ENCODE measurements at places on chromosomes 6 and 20.

- H3K36me3 ChIP-seq = no peaks in the 10 kb centered on the region
- DNase-seq = no peak
- H3K27me3 ChIP-seq = peaks cover 2% of the 10 kb centered on the region
- H3K27ac ChIP-seq = no peak overlapping the region
Observed at GRCh38 chr6:3343089-3343883, 84.5 kb downstream of the PSMG4 start.

DNA sequence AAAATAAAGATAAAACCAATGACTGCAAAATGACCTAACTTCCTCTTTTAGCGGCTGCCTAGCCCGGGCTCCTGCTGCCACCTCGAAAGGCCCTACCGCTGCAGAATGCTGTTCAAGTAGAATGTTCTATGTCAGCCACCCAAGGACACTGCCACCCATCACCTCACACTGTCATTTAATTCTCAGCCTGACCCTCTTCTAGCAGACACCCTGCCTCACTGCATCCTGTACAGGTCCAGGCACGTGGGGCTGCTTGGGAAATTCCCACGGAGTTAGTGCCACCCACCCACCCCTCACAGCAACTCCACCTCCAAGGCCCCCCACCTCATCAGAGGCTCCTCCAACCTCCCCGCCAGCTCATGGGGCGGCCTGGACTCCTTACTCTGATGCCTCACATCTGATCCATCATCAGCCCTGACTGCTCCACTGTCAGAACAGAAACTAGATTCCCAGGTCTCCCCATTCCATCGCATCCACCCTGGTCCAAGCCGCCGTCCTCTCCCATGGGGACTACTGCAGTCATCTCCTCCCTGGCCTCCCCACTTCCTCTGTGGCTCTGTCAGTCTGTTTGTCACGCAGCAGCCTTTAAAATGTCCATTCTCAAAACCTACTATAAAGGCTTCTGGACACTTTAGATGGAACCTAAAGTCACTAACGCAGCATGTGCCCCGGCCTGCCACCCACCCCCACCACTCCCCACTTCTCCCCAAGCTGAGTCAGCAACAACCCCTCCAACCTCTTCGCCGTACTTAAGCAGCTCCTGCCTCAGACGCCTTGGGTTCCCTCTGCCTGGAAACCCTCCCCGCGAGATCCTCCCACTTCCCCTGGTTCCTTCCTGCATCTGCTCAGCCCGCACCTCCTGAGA is 17.0 kb downstream of the NFATC2 start:
- no peak for DNase-seq
- peaks cover 57% of the 10 kb centered on the region for H3K4me1 ChIP-seq
- H3K36me3 ChIP-seq = peaks cover 28% of the 10 kb centered on the region
- peak overlapping the region; percentile 79 for H3K4me3 ChIP-seq
- no peaks in the 10 kb centered on the region for H3K27me3 ChIP-seq

DNA sequence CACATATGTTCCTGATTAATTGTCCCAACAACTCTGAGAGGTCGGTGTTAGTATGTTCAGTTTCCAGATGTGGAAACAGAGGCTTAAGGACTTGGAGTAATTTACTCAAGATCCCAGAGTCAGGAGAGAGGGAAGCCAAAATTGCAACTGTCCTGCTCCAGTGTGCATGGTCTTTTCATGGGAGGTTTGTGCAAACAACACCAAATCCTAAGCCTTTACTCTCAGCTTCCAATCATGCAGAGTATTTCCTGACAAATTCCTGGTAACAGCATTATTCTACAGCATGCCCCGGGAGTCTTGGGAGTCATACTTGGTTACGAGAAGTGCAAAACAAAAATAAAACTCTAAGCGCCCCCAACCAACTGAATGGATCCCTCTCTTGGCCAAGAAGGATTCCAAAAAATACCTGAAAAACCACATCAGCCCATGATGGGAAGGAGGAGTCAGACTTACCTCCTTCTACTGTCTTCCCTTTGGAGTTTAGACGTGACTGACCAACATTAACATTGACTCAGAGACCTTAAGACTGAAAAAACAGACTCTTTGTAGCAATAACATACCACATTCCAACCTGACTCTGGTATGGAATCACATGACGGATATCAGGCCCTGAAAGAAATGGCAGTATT is 30.8 kb upstream of the PPP1R3G start:
- H3K4me3 ChIP-seq = no peak overlapping the region
- H3K27me3 ChIP-seq = peaks cover 2% of the 10 kb centered on the region
- no peak for DNase-seq

DNA sequence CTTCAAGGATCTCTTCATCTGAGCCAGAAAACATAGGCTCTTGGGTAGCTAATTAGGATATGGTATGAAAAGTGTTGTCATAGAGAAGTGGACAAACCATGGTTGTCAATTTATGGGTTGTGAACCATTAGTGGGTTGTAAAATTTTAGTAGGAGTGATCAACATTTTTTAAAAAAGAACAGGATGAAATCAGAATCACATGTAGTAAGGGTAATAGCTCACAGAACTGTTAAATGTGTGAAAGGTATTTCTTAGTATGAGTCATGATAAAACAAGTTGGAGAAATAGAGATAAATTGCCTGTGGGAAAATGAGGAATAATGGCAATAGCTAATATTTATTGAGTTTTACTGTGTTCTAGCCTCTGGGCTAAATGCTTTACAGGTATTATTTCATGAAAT is 113.4 kb downstream of the MAP3K4 start:
- H3K36me3 ChIP-seq = peaks cover 21% of the 10 kb centered on the region
- no peaks in the 10 kb centered on the region for H3K27me3 ChIP-seq
- H3K27ac ChIP-seq = no peak overlapping the region
- peaks cover 3% of the 10 kb centered on the region for H3K4me1 ChIP-seq
- no peak for DNase-seq

DNA sequence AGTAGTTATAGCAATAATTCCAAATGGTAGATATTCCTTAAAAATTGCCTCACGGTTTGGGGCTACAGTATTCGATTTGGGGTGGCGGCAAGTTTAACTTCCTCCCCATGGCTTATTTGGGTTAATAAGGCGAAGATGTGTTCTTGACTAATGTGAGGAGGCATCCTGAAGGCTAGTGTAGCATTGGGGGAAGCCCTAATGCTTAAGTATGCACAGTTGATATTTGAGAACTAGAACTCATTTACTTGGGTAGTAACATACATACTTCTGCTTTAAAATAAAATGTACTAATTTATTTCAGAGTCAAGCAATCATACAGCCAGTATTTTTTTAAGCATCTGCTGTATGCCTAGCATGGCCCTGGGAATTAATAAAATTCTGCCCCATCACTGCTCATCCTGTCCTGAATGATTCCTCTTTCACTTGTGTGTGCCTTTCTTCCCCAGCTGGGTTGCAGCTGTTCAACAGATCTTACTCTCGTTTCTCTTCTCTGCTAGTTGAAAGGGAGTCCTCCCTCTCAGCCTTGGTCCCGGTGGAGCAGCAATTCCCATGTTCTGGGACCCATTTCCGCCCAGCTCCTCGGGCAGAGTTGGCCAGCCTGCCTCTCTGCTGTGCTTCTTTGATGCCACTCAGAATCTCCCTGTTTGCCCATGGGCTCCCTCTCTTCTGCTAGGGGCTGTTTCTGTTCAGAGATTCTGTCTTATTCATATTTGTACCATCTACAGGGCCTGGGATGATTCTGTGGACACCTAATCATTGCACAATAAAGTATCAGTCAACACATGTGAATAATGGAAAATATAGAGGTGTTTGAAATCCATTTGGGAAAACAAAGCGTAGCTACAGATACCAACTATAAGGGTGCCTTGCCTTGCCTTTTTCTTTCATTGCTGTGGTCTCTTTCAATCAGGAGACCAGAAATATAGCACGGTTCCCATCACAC is 104.8 kb downstream of the ARID1B start:
- DNase-seq = no peak
- H3K4me3 ChIP-seq = no peak overlapping the region
- no peak overlapping the region for H3K27ac ChIP-seq
- peaks cover 13% of the 10 kb centered on the region for H3K4me1 ChIP-seq
- H3K27me3 ChIP-seq = no peaks in the 10 kb centered on the region
- peaks cover 12% of the 10 kb centered on the region for H3K36me3 ChIP-seq

DNA sequence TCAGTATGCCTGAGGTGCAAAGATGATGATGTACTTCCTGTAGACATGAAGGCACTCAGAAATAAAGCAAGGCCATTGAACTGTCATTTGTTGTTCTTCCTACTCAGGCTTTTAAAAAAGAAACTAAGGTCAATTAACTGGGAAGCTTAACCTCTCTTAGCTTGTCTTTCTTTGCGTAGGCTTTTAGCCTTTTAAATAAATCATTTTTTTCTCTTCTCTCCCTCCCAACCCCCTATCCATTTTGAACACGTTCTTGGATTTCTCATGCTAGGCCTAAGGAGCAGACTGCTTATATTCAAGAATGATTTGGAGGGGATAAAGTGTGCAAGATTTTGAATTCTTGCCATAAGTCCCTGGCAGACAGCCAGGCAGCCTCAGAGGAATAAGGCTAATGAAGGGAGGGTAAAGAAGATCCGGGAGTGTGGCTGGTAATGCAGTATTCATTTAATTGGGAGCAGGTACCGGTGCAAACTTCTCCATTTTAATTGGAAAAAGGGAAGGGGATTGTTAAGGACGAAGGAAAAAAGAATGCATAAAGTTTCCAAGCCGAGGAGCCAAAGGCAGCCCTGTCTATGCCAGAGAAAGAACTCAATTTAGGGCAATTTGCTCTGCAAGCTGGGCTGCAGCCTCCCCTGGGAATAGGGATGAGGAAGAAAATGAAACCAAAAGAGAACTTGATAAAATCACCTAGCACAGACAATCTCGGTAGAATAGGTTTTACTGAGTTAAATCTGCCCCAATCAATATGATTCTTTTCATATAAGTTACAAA is 343.8 kb upstream of the MMS22L start:
- H3K4me3 ChIP-seq = no peak overlapping the region
- H3K4me1 ChIP-seq = no peaks in the 10 kb centered on the region
- DNase-seq = no peak
- no peaks in the 10 kb centered on the region for H3K36me3 ChIP-seq

DNA sequence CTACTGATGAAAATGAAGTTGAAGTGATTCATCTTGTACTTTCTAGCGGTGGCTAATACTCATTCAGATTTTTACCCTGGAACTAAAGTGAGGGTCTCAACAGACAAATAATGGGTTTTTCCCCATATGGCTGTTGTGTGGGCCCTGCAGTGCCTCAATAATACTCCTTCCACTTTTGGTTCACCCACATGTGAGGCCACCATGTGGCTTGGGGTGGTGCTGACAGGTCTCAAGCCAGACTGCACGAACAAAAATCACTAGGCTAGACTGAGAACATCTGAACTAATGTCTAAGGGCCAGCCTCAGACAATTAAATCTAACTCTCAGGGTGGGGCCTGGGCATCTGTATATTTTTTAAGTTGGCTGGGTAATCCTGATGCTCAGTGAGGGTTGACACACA is 7.9 kb upstream of the COL12A1 start:
- H3K4me3 ChIP-seq = no peak overlapping the region
- DNase-seq = no peak
- H3K4me1 ChIP-seq = peaks cover 5% of the 10 kb centered on the region
- peaks cover 26% of the 10 kb centered on the region for H3K27me3 ChIP-seq
- H3K36me3 ChIP-seq = no peaks in the 10 kb centered on the region

GRCh38 chr20:15867899-15868298 is 705.3 kb downstream of the KIF16B start:
- no peak overlapping the region for H3K27ac ChIP-seq
- DNase-seq = no peak
- no peaks in the 10 kb centered on the region for H3K36me3 ChIP-seq
- H3K4me1 ChIP-seq = no peaks in the 10 kb centered on the region
- H3K4me3 ChIP-seq = no peak overlapping the region

GRCh38 chr6:38234934-38235682 is 404.6 kb downstream of the BTBD9 start:
- peaks cover 2% of the 10 kb centered on the region for H3K36me3 ChIP-seq
- H3K4me3 ChIP-seq = no peak overlapping the region
- H3K27ac ChIP-seq = no peak overlapping the region
